Stimulated activated CD4-positive, alpha-beta T cell treated with anti-CD3 and anti-CD28 coated beads, Interleukin-1b, Interleukin-23, amount 100 ng/mL, for 1 hour (primary cell): ENCODE measurements at places on chromosomes 7 and 10.

DNA sequence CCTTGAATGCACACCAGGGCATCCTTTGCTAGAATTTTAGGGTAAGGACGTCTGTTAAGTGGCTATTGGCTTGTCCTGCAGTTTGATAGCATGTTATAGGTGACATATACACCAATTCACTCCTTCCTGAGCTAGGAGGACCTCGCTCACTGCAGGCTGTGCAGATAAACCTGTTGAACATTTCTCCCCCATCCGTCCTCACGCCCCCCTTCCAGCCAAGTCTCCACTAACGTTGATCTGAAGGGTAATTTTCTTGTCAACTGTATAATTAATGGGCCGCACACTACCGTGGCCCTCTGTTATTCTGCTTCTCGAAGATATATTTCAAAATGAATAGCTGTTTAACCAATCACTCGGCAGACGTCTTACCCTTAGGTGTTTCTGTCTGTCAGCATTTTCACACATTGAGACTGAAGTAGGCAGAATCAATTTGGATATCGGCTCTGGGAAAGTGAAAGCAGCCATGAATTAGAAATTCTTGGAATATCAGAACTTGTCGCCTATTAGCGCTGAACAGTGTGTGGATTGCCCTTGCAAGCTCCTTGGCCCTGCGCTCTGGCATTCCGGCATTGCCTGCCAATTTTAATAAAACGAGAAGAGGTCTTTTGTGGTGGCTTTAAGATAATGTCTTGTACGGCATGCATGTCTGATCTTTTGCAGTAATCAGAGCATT lies 905.3 kb downstream of the TYW1 start:
- DNase-seq: no peak

DNA sequence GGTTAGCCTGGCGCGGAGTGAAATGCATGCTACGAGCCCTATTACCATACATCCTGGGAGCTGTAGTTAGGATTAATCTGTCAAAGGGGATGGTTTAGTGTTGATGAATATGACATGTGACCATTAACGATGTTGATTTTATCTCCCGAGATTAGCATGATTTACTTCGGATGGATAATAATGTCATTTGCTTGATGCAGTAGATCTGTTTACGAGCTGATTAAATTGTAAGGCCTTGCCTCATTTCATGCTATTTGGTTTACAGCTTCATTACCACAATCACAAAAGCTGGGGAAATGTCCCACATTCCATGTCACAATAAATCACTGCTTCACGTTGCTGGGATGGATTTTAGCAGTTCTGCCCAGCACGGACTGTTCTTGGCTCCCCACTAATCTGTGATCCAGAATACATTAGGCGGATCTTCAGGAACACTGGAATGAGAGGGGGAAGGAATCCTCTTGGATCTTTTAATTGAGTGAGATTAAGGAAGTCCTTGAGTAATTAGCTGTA lies 22.3 kb downstream of the ZNF503 start:
- DNase-seq: no peak

GRCh38 chr10:86376403-86376802 lies 9.8 kb upstream of the GRID1 start:
- DNase-seq: no peak

DNA sequence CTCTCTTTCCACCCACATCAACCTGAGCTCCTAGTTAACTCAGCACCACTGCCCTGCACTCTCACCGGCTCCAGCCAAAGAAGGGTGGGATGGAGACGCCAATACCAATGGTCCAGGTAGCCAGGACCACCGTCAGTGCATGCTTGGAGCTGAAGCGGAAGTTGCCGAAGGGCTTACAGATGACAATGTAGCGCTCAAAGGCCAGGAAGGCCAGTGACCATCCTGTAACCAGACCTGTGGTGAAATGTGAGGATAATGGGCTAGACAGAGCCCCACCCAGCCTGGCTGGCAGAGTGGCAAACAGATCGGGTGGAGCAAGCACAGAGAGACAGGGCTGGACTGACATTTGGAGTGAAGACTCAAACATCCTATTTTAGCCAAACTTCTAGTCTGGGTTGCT lies 673 bp downstream of the OPN1SW start:
- DNase-seq: no peak

GRCh38 chr10:15168786-15169554 lies 477 bp upstream of the NMT2 start:
- peak; percentile 97 for DNase-seq

GRCh38 chr7:135650831-135651573 lies 11.3 kb upstream of the STMP1 start:
- no peak for DNase-seq

DNA sequence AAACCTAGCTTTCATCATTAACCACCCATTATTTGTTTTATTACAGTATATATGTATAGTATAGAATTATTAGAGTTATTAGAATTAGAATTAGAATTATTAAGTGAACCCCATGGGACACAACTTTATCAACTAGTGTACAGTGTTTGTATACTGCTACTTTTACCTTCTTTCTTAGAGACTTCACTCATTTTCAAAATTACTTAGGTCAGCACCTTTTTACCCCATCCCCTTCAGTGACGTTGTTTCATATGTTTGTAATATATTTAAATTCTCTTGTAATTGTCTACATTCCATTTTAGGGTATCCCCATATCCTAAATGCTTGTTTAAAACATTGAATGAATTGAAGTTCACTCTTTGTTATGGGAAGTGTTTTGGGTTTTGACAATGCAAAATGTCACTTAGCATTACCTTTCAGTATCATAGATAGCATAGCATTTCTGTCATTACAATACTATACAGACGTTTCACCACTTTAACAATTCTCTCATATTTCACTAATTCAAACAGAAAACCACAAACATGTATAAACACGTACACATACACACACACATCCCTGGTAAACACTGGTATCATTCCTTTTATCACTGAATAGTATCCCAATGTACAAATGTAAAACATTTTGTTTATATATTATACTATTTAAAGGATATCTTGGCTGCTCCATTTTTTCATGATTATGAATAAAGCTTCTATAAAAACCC lies 229.9 kb upstream of the MAGI2 start:
- DNase-seq: no peak

DNA sequence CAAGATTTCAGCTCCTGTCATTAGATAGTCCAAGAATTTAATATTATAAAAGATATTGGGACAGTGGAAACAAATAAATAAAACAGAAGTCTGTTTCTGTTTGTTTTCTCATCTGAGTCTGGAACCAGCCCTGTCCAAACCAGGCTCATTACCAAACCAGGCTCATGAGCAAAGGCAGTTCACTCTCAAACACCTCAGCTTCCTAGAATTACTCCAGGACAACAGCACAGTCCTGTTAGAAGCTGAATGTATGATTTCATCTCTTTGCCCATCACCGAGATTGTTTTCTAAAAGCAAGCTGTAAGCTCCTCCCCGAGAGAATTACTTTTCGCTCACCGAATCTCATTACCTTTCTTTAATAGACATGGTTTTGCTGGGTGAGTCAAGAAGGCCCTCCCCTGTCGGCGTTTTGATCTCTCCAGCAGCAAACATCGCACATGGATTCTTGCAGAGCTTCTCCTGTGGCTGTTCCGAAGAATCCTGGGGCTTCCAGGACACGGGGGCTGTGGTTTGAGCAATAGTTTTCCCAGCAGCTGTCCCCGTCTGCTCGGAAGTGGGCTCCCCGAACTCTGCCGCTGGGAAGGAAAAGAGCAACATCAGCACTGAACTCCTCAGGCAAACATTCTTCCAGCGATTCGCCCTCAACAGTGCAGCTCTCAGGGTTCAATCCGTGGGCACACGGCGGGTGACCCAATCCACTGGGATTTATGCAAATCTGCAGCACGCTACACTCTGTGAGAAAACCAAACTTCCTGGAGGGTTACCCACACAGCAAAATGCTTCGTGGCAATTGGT lies 112.5 kb downstream of the SVIL start:
- DNase-seq: no peak

DNA sequence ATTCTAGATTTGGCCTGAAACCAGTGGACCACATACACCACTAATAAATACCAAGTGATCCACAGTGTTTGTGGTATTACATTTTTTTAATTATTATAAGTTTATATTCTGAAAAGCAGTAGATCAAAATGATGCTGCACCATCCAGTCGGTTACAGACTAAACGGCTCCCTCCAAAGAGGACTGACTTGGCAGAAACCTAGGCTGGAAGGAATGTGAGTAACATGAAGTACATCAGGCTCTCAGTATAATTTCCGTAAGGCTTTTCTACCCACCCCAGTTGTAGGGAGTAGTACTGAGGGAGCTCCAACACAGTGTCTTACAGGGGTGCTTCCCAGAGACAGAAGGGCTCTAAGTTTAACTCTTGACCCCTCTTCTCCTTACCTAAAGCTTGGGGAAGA lies 119.5 kb downstream of the TRRAP start:
- DNase-seq: no peak

DNA sequence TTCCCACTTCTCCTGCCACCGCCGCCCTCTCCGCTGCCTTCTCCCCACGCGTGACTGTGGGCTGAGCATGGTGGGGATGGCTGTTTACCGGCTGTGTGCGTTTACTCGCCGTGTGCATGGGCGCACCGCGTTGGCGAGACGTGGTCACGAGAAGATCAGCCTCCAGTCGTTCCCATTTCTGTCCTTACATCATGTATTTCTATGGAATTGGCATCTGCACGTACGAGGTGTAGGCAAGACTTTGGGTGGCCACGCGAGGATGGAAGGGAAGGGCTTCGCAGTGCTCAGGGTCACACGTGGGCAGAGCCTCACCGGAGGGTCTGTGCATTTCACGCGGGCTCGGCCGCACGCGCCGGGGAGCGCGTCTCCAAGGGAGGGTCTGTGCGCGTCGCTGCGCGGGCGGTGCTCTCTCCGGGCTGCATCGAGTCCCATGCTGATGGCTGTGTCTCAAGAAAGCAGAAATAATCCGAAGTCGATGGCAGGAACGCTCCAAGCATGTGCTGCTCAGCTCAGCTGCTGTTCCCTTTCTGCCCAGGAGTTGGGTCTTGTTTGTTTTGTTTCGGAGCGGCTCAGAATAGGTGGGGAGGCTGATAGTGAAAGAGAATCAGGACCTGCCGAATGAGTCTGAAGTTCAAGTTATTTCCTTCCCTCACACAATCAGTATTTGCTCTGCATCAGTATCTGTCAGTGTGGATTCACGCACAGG lies 973 bp downstream of the CAMK1D start:
- peak; percentile 7 for DNase-seq

DNA sequence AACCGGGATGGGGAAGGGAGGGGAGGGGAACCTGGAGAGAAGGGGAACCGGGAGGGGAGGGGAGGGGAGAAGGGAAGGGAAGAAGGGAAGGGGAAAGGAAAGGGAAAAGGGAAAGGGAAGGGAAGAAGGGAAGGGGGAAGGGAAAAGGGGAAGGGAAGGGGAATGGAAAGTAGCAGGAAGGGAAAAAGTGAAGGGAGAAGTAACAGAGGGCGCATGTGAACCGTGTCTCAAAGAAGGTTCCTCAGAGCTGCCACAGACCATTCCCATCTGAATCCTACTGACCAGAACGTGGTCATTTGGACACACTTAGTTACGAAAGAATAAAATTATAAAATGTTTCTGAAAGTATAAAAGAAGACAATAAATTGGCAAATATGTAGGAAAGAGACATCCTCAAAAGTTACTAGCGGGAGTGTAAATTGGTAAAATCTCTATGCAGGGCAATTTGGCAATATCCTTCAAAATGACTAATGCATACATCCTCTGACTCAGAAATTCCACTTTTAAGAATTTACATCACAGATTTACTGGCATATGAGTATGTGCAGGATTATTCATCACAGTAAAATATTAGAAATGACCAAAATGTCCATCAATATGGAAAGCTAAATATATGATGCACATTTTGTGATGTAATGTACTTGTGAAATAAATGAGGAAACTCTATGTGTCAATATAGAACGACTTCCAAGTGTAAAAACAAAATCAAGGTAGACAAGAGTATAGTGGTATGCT lies 12.9 kb downstream of the C10orf67 start:
- no peak for DNase-seq

- DNase-seq: no peak
Measured at GRCh38 chr10:130138479-130138866, 2.3 kb downstream of the GLRX3 start.

DNA sequence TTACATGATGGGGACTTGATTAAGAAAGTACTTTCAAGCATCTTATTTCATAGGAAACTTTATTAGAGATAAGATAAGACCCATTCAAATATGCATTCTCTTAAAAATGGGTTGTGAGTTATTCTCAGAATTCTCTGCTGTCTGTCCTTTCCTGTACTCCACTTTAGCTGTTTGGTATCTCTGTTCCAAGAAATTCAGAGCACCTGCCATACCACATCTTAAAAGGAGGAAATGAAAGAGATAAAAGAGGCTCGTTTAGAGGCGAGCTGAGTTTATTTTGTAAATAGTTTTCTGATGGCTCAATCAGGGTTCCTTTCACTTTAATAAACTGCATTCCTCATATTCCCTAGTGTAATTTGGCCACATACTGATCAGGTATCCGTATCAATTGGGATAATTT lies 87.2 kb downstream of the MDFIC start:
- no peak for DNase-seq

DNA sequence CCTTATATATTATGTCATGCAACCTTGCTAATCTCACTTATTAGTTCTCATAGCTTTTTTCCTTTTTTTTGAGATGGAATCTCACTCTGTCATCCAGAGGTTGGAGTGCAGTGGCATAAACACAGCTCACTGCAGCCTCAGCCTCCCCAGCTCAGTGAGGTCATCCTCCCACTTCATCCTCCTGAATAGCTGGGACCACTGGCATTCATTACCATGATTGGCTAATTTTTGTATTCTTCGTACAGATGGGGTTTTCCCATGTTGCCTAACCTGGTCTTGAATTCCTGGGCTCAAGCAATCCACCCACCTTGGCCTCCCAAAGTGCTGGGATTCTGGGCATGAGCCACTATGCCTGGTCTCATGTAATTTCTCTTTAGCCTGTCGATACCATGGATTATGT lies 89.1 kb upstream of the TRIM24 start:
- DNase-seq: no peak

DNA sequence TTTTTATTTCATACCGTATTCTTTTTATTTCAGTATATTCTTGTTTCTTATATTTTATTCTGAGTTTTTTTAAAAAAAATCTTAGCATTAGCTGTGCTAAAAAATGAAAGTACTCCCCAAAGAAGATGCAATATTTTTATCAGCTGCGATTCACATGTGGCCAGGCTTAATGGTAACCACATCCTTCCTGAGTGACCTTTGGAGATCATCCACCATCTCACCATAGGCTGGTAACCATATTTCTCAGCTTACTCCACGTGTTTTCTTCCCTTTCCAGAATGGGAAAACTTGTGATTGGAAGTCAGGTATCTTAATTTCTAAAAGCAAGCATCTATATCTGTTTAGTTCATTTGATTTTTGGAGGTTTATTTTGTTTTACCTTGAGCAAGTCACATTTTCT lies 18.8 kb upstream of the LIPM start:
- no peak for DNase-seq

DNA sequence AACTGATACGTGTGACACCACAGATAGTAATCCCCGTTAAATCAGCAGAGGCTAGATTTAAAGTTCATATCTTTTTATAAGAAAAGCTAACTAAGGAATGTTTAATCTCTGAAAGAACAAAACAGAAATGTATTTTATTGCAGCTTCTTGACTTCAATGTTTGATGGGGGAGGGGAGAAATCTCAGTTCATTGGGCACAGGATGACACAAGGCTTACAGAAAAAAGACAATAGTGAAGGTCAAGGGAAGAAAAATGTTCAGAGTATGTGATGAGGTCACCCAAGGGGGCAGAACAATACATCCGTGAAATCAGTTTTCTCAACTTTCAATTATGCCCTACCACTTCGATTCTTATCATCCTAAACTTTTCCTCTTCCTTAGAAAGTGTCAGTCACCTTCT lies 102.9 kb downstream of the ELAPOR2 start:
- no peak for DNase-seq
